ENCODE measurements at places on chromosomes 3 and 15.
A peak's percentile ranks its signal among the peaks of the same experiment; 100 is the strongest.

- H3K4me1 ChIP-seq = peaks cover 6% of the 10 kb centered on the region
- peak overlapping the region; percentile 39 for H3K27ac ChIP-seq
- DNase-seq = peak; percentile 31
- no peak overlapping the region for H3K4me3 ChIP-seq
- H3K27me3 ChIP-seq = no peaks in the 10 kb centered on the region
These were observed 8.1 kb downstream of the NKTR start for GRCh38 chr3:42608581-42608980.

DNA sequence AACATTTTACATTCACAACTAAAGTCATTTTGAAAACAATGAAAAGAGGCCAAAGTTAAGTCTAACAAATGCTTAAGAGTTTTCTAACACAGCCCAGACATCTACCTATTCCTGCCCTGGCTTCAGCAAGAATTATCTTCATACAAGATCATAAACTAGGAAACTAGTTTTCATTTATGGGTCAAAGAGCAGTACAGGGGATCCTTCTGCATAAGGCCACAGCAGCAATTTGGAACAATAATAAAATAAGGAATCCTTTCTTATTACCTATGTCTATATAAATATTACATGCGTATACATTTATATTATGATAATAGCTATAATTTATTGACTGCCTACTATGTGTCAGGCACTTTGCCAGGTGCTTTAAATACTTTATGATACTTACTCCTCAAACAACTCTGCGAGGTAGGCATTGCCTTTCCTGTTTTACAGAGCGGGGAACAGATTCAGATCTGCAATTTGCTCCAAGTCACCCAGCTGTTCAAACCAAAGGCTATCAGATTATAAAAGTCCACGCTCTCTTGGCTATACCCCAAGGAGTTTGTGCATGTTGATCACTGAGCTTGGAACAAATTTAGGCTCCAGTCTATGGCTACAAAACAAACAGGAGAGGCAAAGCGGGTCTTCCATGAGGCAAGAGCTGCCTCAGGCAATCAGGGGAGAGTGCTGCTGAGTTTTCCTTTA, 196.4 kb downstream of the RORA start:
- no peaks in the 10 kb centered on the region for H3K27me3 ChIP-seq
- no peak for DNase-seq
- H3K4me1 ChIP-seq = peaks cover 34% of the 10 kb centered on the region
- H3K36me3 ChIP-seq = no peaks in the 10 kb centered on the region

DNA sequence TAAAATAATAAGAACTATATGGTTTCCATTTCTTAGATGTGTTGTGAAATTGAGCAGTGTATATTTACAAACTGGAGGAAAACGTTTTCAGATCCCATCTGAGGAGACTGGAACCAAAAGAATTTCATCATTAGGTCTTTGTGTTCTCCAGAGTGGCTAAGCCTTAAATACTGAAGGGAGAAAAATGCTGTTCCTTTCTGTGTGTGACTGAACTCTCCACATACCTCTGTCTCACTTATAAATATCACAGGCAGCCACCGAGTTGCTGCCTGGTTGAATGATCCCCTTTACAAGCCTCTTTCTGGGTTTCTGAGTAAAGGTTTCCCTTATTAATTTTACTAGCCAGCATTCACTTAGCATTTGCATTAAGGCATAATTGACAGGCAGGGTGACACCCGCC, 913.9 kb upstream of the NR2F2 start:
- no peaks in the 10 kb centered on the region for H3K36me3 ChIP-seq
- H3K4me1 ChIP-seq = no peaks in the 10 kb centered on the region
- no peaks in the 10 kb centered on the region for H3K27me3 ChIP-seq
- DNase-seq = no peak
- H3K4me3 ChIP-seq = no peak overlapping the region
- peak overlapping the region; percentile 21 for H3K27ac ChIP-seq

GRCh38 chr15:61748529-61748928, 311.7 kb downstream of the VPS13C start:
- DNase-seq = no peak
- no peaks in the 10 kb centered on the region for H3K4me1 ChIP-seq
- H3K36me3 ChIP-seq = no peaks in the 10 kb centered on the region
- no peak overlapping the region for H3K27ac ChIP-seq
- H3K4me3 ChIP-seq = no peak overlapping the region
- no peaks in the 10 kb centered on the region for H3K27me3 ChIP-seq
